NCI-H524 treated with DMSO at 0.1 percent for 48 hours (cell line): ENCODE measurements at places on chromosomes 16 and 17.

- DNase-seq = no peak
These were observed 46.9 kb downstream of the CUEDC1 start for GRCh38 chr17:57908278-57908677.

DNA sequence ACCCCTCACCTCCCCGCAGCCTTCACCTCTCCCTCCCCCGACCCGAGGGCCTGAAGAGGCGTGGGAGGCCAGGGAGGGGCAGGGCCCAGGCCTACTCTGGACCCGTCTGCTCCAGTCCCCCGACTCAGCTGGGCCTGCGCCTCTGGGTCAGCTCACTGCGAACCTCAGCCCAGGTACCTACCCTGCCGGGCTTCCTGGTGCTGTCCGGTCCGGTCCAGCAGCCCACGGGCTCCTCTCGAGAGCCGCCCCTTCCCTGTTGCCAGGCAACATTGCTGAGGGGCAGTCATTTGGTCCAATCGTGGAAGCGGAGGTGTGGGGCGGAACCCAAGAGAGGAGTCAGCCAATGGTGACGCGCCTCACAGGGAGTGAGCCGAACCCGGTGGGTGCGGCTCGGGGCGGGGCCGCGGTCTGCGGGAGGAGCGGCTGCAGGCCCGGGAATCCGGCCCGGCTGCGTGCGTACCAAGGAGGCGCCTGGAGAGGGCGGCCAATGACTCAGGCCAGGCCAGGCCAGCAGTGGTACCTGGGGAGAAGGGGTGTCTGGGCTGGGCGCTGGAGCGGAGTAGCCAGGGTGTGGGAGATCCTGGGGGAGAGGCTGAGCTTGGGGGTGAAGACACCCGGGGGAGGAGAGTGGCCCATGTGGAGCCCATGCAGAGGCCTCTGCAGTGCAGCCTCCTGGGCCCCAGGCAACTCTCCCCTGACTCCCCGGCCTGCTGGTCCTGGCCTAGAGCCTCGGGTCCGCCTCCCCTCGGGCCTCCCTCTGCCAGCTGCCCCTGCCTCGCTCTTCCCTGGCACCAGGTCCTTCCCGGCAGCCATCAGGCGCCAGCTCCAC, at the start of gene MEAK7:
MEAK7 (minus strand) TSS at position 240 of the 829 bp plus-strand sequence. CDS start 6,573 bp downstream, outside the sequence.
- DNase-seq = no peak

DNA sequence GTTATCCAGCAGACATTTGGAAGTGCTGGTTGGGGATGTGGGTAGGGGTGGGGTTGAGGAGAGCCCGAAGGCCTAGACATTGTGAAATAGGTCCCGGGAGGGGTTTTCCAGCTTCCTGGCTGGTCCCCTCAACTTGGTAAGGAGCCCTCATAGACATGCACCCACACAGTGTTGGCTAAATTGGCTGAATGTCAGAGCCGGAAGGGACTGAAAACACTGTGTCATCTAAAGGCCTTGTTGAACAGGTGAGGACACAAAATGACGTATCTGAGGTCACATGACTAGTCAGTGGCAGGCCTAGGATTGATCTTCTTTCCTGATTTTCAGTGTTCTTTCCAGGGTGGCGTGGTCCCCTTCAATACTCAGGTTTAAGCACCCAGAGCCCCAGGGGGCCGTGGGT, 27.6 kb downstream of the ITGB3 start:
- DNase-seq = no peak

GRCh38 chr16:54068212-54068611, 218.4 kb downstream of the IRX3 start:
- no peak for DNase-seq

DNA sequence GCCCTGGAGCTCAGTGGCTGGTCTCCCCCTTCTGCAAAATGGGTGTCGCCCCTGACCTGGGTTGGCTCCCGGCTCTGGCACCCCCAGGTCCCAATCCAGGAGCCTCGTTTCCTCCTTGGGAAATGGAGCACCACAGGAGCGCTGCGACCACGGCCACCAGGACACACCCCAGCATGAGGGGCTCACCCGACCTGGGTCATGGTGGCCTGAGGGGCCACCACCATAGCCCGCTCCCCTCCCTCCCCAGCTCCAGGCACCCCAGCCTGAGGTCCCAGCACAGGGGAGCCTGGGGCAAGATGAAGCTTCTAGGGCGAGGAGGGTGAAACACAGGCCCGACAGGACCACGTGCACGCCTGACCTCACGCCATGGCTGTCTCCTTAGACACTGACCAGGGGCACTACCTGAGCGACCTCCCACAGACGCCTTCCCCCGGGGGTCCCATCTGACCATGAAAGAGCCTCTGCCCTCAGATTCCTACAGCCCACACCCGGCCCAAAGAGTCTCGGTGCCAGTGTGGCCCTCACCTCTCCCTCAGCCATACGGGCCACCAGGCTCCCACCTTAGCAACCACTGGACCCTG, 11.8 kb downstream of the BCAR1 start:
- DNase-seq = no peak

DNA sequence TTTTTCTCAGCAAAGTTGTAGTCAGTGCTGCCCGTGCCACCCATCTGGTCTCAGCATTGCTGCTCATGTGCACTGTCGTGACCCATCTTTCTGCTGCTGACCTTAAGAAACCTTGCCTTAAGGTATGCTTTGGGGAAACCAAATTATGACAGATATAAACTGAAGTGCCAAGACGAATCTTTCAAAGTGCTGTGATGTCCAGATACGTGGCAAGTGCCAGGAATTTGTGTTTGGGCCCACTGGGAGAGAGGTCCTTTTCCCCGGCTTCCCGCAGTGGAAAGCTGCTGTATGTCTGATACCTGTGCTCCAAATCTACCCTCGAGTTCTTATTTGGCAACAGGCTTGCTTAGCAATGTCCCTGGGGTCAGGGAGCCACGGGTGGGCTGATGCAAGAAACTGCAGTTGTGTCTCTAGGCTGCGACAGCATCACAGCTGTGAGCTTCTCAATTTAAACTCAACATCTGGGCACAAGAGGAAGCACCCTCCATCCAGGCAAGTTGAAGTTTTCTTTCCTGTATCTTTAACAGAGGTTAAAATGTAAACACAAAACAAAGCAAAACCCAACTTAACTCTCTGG, 30.3 kb upstream of the TOX3 start:
- DNase-seq = no peak

DNA sequence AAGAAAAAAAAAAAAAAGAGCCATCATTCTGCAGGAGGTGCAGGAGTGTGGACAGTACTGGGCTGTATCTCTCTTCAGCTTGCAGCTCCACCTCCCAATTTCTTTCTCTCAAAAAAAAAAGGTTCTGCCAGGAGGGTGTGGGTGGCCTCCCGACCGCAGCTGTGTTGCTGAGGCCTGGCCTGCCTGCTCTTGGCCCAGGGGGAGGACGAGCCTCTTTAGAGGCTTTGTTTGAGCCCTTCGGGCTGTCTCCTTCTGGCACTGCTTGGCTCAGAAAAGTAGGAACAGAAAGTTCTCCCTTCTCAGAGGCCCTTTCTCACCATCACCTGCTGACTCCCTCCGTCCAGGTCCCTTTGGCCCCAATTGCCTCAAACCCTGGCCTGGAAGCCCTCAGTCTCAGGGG, 22.2 kb upstream of the C17orf107 start:
- no peak for DNase-seq

GRCh38 chr17:1134634-1135324, 45.0 kb downstream of the ABR start:
- no peak for DNase-seq

DNA sequence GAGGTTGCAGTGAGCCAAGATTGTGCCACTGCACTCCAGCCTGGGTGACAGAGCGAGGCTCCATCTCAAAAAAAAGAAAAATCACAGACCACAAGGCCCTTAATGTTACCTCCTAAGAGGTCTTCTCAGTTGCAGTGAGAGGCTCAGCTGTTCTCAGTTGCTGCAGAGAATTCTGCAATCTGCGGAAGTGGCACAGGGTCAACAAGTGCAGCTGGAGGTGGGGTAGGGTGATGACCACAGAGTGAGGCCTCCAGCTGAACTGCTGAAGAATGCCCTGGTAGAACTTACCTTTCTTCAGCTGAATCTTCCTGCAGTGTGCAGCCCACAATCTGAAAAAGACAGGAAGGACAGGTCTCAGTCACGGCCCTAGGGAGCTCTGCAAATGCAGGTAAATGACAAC, 26.3 kb downstream of the CNTNAP1 start:
- DNase-seq = no peak

GRCh38 chr17:4368341-4368740, 1.9 kb upstream of the UBE2G1 start:
- no peak for DNase-seq

GRCh38 chr17:76382803-76383545, 1.4 kb upstream of the SPHK1 start:
- no peak for DNase-seq

- no peak for DNase-seq
These were observed 14.6 kb downstream of the ENDOV start for GRCh38 chr17:80429356-80430275.

GRCh38 chr16:85527042-85527766, 85.9 kb upstream of the GSE1 start:
- DNase-seq = no peak

DNA sequence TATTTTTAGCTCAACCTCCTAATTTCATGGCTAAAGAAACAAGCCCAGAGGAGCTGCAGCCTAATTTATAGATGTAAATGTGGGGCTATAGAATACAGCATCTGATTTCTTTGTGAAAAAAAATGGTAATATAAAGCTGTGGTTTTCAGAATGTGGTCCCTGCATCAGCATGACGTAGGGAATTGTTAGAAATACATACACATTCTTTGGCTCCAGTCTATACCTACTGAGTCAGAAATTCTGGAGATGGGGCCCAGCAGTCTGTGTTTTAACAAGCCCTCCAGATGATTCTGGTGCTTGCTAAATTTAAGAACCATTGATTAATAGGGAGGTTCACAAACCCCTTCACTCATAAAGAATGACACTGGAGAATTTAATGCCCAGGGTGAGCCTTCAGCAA, 18.1 kb upstream of the MYH8 start:
- no peak for DNase-seq

GRCh38 chr17:222172-222571, 40.7 kb upstream of the DOC2B start:
- no peak for DNase-seq

- DNase-seq = no peak
These were observed 26.1 kb downstream of the SPG7 start for GRCh38 chr16:89534252-89534756.

DNA sequence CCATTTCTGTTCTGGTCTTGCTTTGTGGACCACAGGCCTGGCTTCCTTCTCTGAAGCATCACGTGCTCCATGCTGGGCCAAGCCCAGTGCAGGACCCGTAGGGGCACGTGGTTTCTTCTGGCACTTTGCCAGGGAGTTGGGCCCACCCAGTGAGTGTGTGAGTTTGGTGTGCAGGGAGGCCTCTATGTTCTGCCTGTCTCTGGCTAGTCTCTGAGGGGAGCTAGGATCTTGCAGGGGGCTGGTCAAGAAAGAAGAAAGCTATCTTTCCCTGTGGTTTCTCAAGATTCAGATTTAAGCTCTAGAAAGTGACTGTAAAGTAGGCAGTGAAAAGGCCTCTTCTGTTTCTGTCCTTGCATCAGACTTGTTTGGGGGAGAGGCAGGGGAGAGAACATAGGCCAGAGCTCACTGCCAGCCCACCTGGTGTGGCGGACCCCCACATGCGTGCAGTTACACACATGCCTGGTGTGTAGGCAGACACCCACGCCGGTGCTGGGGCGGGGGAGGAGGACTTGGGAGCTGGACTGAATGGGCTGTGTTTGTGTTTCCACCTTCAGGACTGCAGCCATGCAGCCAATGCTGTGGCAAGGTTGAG, 11.8 kb downstream of the LASP1 start:
- no peak for DNase-seq

DNA sequence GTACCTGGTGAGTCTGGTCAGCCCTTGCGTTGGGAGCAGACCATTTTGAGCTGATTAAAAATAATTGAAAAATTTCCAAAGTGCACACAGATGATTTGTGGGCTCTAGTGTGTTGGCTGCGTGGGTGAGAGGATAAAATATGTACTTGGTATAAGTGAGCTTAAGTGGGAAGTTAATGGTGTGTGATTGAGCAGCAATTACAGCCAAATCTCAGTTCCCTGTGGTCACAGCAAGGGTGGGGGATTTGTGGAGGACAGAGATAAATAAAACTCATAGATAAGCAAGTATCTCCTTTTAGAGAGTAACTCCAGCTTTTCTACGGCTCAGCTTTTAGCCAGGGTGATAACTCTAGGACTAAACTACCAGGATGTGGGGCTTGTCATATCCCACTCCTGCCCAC, 390.4 kb downstream of the UTP18 start:
- no peak for DNase-seq

GRCh38 chr16:9602189-9602588, 510.7 kb downstream of the HAPSTR1 start:
- DNase-seq = no peak

- peak; percentile 15 for DNase-seq
These were observed 97.7 kb downstream of the RPGRIP1L start for GRCh38 chr16:53605831-53606400.

DNA sequence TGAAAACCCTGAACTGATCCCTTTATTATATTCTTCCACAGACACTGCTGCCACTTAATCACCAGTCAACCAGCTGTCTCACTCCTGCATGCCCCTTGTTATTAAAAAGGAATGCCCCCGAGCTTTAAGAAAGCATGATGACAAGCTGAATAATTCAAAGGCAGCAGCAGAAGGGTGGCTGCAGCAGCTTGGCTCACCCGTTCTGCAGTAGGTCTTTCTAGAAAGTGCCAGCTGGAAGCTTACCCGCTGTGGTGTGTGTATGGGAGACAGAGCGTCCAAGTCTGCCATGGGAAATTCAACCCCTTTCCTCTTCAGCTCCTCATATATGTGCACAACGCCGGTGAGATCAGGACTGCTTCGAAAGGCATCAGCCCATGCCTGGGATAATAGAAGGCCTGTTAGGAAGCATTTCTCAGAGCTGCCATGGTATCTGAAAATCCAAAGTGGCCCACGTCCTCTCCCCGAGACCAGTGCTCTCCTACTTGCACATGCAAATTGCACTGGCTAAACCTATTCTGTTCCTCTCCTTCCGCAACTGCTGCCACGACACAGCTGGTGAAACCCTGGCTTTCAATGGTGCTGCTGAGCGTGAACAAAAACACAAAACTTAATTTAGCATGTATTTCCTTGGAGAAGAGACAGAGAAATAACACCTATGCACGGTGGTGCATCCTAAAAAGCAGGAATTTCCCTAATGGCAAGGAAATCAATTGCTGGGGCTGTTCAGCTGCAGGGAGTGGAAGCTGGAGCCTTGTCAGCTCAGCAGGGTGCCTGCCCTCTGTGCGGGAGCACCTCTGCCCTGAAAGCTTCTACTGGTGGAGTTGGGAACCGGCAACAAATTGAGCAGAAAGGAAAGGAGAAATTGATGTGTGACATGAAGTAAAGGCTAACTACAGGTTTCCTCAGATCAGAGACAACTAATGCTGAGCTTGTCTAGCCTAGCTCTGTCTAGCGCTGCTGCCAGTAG, 47.9 kb upstream of the SREBF1 start:
- DNase-seq = peak; percentile 91
